ENCODE measurements at places on chromosomes 5 and 9.

DNA sequence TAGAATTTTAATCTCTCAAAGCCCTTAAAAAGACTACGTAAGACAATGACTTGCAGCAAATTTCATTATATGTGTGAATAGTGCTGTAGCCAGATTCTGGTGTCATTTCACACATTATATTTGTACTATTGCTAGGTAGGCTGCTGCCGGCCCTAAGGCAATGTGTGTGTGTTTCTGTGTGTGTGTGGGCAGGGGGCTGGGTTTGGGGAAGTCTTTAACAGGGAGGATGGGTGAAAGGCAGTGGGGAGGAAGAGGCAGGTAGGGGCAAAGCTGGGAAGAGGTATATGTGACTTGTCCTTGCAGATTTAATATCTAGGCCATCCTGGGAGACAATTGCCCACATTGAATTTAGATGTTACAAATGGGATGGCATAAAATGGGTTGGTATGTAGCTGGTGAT, 130.8 kb downstream of the MACIR start:
- no peak for DNase-seq

- no peak for DNase-seq
Observed at GRCh38 chr9:94639061-94639998, at the start of gene FBP1. Gene FBP1, minus strand, starts transcription at chr9:94639518. Its CDS starts 208 bp downstream, at chr9:94639310.

- no peak for DNase-seq
Observed at GRCh38 chr5:132627470-132627869, 30.5 kb upstream of the IL13 start.

GRCh38 chr9:14748373-14748772, 25.8 kb upstream of the CER1 start:
- DNase-seq: no peak
